ENCODE measurements at places on chromosomes 16 and 17.

GRCh38 chr17:10135539-10136257 is 62.7 kb downstream of the GAS7 start:
- no peak for DNase-seq

DNA sequence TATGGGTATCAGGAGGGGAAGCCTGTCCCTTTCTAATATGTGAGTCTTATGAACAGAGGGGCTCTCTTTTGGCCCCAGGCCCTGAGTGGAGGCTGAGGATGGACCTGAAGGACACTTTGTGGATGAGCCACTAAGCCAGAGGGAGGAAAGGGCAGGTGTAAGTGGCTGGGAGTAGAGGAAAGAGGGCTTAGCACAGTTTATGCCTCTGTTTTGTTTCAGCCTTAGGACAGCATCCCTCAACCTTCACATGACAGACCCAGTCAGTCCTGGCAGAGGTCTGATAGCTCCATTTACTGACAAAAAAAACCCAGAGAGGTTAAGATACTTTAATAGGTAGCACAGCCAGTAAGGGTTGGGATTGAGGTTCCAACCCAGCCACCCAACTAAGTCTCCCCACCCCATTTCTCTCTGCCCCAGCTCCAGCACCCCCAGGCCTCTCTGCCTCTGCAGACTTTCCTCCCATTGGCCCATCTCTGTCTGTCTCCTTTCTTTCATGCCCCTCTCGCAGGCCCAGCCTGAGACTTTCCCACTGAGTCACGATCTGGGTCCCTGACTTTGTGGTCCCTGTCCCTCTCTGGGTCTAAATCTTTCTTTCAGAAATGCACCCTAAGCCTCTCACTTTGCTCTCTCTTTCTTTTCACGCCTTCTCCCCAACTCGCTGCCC is 4.7 kb upstream of the TBX21 start:
- DNase-seq, result no peak

DNA sequence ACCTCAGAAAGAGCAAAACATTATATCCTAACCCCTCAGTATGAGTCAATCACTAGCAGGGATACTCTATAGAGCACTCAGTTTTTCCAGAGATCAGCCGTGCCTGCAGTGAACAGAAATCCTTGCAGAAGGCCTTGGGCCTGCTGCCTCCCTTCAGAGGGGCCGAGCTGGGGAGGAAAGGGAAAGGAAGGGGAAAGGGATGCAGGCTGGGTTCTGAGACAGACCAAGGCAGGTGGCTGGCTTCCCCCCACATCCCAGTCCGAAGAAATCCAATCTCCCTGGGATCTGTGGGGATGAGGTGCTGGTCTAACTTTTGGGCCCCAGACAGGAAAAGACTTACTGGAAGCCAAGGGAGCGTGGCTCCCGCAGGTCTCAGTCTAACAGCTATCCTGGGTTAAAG is 25.3 kb downstream of the SRL start:
- no peak for DNase-seq

GRCh38 chr17:43952351-43952723 is 1.4 kb downstream of the PYY start:
- DNase-seq, result no peak

DNA sequence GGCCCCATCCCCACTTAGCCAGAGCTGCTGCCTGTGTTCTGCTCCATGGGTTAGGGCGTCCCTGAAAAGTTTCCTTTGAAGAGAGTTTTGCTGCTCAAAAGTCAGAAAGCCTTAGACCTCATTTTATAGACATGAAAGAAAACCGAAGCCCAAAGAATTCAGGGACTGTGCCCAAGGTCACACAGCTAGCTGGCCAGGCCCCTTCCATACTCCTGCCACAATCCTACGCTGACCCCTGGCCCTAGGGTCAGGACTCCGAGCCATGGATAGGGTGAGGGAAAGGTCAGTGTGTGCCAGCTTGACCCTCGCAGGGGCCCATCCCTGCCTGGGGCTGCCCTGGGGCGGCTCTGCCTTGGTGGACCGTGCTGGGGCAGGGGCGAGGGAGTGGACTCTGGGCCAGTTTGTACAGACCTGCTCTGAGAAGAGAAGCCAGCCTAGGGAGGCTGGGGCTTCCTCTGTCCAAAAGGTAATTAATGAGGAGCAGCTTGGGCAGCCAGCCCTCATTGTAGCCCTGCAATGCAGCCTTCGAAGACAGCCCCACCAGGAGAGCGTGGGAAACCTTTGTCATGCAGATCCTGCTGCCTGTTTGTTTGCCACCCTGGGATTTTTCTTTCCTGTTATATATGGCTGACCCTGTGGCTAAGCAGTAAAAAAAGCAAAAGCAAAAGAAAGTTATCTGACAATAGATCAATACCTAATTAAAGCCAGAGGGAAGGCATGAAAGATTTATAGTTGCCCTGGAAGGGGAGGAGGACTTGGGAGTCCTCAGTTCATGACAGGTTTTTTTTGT is 37.4 kb downstream of the RHBDL3 start:
- no peak for DNase-seq

DNA sequence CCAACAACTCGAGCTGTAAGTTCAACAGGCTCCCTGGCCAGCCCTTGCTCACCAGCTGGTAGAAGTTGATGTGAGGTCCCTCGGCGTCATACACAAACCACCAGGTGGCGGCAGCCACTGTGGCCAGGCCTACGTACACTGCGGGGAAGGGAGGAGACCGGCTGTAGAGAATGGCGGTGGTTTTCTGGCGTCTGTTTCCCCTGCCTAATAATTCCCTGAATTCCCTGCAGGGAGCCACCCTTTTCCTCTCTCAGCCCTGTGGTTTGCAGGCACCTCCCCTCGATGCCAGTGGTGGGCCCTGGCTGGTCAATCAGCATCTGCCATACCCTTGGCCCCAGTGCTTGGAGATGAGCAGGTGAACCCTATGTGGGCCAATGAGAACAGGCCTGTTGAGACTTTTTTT is 18.9 kb upstream of the P2RX1 start:
- peak; percentile 28 for DNase-seq

- DNase-seq, result no peak
These were observed 16.3 kb downstream of the CYB561 start for GRCh38 chr17:63429766-63430165.

GRCh38 chr17:71276079-71276478 is 844.7 kb upstream of the SOX9 start:
- no peak for DNase-seq

Measured in DMS 273 treated with DMSO at 0.1 percent for 48 hours (cell line).